ENCODE measurements at places on chromosomes 5 and 9.

GRCh38 chr5:4929092-4929655 is 211.0 kb upstream of the ADAMTS16 start:
- H3K4me3 ChIP-seq, result no peak overlapping the region
- DNase-seq, result no peak
- H3K36me3 ChIP-seq, result peaks cover 2% of the 10 kb centered on the region
- no peaks in the 10 kb centered on the region for H3K27me3 ChIP-seq
- H3K4me1 ChIP-seq, result no peaks in the 10 kb centered on the region

DNA sequence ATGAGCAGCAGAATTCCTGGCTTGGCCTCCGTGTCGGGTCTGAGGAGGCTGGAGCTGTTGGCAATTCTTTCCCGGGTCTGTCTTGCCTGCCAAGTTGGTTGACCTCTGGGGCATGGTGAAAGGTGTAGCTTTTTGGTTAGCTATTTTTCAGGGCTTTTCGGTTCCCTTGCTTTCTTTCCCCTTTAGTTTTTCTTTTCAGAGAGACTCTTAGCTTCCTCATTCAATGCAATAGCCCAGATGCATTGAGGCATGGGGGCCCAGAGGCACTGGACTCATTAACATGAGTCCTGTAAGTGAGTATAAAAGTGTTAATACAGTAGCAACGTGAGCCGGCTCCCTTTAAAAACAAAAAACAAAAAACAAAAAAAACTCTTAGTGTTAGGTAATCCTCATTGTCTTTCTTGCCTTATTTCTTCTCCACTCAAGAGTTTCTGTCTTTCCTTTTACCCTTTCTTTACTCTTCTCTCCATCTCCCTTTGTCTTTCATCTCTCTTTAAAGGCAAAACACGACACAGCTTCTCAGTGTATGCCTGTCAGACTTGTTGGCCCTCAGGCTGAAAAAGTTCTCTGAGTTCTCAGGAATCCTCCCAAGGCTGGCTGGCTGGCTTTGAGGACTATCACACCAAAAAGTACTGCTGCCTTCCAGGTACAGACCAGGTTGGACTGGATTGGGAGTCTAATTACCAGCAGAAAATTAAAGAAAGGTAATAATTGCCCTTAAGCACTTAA is 289.9 kb upstream of the TUT7 start:
- no peaks in the 10 kb centered on the region for H3K4me1 ChIP-seq
- no peak overlapping the region for H3K27ac ChIP-seq
- no peak for DNase-seq
- no peaks in the 10 kb centered on the region for H3K36me3 ChIP-seq
- no peak overlapping the region for H3K4me3 ChIP-seq

GRCh38 chr9:5002811-5003210 is 17.7 kb downstream of the JAK2 start:
- H3K36me3 ChIP-seq, result peaks cover 9% of the 10 kb centered on the region
- H3K27me3 ChIP-seq, result no peaks in the 10 kb centered on the region
- no peak for DNase-seq
- peak overlapping the region; percentile 71 for H3K27ac ChIP-seq
- no peaks in the 10 kb centered on the region for H3K4me1 ChIP-seq
- no peak overlapping the region for H3K4me3 ChIP-seq

DNA sequence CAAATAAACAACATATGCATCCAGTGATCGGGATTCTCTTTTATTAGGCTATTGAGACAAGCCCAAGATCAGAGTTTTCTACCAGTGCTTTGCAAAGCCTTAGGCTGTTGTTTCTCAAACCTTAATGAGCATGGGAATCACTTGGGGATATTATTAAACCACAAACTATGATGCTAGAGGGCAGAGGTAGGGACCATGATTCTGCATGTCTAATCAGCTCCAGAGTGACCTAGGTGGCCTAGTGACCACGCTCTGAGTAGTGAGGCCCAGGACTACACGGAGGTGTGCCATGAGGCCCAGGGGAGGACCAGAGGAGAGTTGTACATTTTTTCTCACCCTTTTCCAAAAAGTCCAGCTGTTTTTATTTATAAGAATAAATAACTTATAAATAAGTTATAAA is 298.5 kb upstream of the TLE4 start:
- no peaks in the 10 kb centered on the region for H3K4me1 ChIP-seq
- H3K27ac ChIP-seq, result no peak overlapping the region
- no peaks in the 10 kb centered on the region for H3K36me3 ChIP-seq

DNA sequence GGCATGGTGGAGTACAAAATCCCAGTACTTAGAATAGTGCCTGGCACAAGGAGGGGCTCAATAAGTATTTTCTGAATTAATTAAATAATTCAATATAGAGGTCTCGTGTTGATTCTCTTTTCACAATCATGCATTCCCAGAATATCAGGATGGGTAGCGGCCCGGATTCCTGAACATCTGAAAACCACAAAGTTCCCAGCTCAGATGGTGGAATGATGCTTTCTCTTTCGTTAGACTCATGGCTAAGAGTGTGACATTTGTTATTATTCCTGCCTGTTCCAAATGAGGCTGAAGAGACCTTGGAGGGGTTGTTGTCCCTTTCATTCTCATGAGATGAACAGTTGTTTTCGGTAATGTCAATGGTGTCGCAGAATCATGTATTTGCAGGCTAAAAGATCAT is 95.4 kb upstream of the LIFR start:
- H3K27me3 ChIP-seq, result peaks cover 16% of the 10 kb centered on the region
- H3K4me1 ChIP-seq, result peaks cover 6% of the 10 kb centered on the region
- no peaks in the 10 kb centered on the region for H3K36me3 ChIP-seq
- DNase-seq, result no peak
- no peak overlapping the region for H3K27ac ChIP-seq

DNA sequence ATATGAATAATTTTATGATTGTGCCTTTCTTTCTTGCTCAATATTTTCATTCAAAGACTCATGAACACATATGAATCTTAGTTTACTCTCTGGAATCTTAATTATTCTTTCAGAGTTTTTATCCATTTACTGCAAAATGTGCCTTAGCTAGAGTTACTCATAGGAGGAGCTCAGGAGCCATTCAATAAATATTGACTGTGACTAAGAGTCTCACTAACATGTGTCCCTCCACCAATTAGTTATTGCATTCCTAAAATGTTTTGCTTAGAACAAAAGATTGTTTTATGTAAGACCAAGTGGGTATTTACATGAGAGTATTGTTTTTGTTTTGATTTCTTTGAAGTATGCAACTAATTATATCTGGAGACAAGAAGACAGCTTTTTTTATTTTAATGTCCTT is 218.4 kb upstream of the MAST4 start:
- H3K27ac ChIP-seq, result no peak overlapping the region
- no peaks in the 10 kb centered on the region for H3K36me3 ChIP-seq
- H3K4me3 ChIP-seq, result no peak overlapping the region
- DNase-seq, result no peak
- H3K27me3 ChIP-seq, result peaks cover 22% of the 10 kb centered on the region

GRCh38 chr9:18194316-18194715 is 279.6 kb upstream of the ADAMTSL1 start:
- H3K27me3 ChIP-seq, result no peaks in the 10 kb centered on the region
- H3K36me3 ChIP-seq, result no peaks in the 10 kb centered on the region
- H3K27ac ChIP-seq, result no peak overlapping the region
- H3K4me1 ChIP-seq, result no peaks in the 10 kb centered on the region

- H3K27me3 ChIP-seq, result no peaks in the 10 kb centered on the region
- no peak for DNase-seq
- no peak overlapping the region for H3K4me3 ChIP-seq
- H3K36me3 ChIP-seq, result no peaks in the 10 kb centered on the region
Observed at GRCh38 chr9:81410201-81410600, 279.1 kb downstream of the TLE1 start.

DNA sequence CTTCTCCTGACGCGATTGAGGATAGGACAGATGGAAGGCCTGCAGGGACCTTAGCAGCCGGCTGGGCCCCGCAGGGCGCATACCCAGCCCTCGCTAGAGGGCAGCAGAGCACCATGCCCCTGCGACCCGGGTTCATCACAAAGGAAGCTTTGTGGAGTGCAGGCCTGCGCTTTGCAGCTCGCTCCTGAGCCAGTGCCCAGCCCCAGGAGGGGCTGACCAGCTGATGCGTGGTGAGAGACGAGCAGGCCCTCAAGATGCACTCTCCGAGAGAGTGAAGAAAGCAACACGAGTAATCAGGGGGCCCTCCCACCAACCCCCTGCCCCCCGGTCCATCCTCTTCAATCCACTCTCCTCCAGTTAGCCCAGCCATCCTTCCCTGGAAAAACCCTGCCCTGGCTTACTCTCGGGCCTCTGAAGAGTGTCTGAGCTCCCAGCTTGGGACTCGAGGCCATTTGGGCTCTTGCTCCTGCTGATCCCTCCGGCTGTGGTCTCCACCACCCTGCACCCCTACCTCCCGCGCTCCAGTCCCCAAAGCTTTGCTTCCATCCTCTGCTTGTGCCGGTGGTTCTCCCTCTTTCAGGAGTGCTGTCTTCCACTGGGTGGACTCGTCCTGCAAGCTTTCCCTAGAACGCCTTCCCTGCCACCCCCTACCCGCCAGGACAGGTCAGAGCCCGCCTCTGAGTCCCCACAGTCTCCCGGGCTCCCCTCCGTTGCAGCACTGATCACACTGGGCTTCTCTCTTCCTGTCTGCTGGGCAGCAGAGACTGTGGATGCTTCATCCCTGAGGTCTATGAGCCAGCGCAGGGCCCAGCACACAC is 9.1 kb upstream of the KIF12 start:
- no peak overlapping the region for H3K4me3 ChIP-seq
- no peak overlapping the region for H3K27ac ChIP-seq
- H3K4me1 ChIP-seq, result no peaks in the 10 kb centered on the region
- H3K27me3 ChIP-seq, result peaks cover 23% of the 10 kb centered on the region
- DNase-seq, result peak; percentile 28
- H3K36me3 ChIP-seq, result peaks cover 3% of the 10 kb centered on the region

- peaks cover 19% of the 10 kb centered on the region for H3K27me3 ChIP-seq
- no peak overlapping the region for H3K4me3 ChIP-seq
- no peaks in the 10 kb centered on the region for H3K4me1 ChIP-seq
Observed at GRCh38 chr9:115364991-115365390, 247.0 kb upstream of the TNC start.

GRCh38 chr5:4225741-4226140 is 630.1 kb downstream of the IRX1 start:
- H3K4me3 ChIP-seq, result no peak overlapping the region
- no peaks in the 10 kb centered on the region for H3K4me1 ChIP-seq
- H3K36me3 ChIP-seq, result no peaks in the 10 kb centered on the region
- H3K27me3 ChIP-seq, result no peaks in the 10 kb centered on the region
- H3K27ac ChIP-seq, result no peak overlapping the region

DNA sequence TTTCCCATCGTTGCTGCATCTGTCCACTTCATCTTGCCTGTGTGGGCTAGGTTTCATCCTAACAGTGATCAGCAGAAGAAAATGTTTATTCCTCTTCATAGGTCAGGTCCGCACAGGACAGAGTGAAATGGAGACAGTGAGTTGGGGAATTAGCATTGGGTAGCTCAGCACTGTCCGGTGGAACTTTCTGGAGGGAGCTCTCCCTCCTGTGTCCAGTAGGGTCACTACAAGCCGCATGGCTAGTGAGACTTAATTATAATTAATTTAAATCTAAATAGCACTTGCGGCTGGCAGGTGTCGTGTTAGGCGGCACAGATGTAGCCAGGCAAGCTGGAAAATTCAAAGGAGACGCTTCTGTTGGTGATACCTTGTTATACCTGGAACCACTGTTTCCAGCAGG is 48.4 kb downstream of the CFAP77 start:
- H3K4me1 ChIP-seq, result no peaks in the 10 kb centered on the region
- H3K27ac ChIP-seq, result no peak overlapping the region
- DNase-seq, result no peak
- peaks cover 45% of the 10 kb centered on the region for H3K27me3 ChIP-seq
